GM10248 (cell line): ENCODE measurements at places on chromosomes 16 and 17.

DNA sequence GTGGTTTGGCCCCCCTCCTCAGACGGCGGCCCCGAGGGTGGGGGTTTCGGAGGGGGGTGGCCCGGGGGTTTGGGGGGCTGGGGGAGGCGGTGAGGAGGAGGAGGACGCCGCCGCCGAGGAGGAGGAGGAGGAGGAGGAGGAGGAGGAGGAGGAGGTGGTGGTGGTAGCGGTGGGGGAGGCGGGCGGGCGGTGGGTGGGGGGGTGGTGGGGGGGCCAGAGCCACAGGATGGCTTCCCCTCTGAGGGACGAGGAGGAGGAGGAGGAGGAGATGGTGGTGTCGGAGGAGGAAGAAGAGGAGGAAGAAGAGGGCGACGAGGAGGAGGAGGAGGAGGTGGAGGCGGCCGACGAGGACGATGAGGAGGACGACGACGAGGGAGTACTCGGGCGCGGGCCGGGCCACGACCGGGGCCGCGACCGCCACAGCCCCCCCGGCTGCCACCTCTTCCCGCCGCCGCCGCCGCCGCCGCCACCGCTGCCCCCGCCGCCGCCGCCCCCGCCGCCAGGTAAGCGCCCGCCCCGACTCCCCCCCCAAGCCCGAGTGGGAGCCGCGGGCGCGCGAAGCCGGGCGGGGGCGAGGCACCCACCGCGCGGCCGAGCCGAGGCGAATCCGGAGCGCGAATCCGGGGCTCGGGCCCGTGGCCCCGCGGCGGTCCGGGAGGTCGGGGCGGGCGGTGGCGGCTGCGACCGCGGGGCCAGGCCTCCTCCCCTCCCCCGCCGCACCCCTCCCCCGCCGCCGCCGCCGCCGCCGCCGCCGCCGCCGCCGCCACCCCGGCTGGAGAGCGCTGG is 3.8 kb upstream of the CHD3 start:
- peak; percentile 25 for DNase-seq

DNA sequence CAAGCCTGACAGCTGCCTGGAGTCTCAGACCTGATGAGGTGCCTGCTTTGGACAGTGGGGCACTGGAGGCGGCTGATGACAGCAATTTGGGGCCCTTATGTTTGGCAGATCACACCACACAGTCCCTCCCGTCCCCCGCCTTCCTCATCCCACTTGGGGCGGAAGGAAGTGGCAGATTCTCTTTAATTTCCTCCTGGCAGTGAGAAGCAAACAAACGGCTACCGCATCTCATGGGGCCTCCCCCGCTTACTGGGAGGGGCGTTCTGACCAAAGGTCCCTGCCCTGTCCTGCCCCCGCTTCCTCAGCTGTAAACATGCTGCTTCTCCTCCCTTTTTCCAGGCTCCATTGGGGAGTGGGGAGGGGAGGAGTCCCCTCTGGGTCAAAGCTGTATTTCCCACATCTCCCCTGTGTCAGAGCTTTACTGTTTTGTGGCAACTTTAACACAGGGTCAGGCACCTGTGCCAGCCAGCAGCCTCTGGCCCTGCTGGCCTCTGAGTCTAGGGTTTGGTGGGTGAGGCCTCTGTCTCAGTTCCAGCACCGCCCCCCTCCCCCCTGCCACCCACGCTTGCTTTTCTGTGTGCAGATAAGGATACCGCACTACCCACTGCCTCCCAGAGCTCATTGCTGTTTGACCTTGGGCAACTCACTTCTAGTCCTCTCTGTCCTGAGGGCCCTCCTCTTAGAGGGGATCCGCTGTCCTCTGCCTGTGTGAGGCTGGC is 5.4 kb upstream of the NFATC3 start:
- DNase-seq: peak; percentile 63

- no peak for DNase-seq
Observed at GRCh38 chr17:7119314-7119713, 4.7 kb upstream of the ASGR2 start.

DNA sequence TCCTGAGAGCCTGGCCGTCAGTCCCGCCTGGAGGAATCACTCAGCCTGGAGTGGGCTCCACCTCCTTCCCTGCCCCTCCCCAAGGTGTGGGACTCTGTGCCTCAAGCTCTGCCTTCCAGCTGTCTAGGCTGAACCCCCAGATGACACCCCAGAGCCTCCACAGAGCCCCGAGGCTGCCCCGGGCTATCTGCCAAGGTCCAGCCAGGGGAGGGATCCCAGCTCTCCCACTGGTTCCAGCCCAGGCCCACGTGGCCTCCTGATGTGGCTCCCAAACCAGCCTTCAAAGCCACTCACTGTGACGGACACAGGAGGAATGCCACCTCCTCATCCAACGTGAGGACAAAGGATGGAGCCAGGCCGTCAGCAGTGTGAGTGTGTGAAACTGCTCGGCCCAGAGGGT is 45.6 kb upstream of the ENPP7 start:
- DNase-seq: no peak

GRCh38 chr17:37802061-37802595 is 57.3 kb upstream of the HNF1B start:
- DNase-seq: no peak

DNA sequence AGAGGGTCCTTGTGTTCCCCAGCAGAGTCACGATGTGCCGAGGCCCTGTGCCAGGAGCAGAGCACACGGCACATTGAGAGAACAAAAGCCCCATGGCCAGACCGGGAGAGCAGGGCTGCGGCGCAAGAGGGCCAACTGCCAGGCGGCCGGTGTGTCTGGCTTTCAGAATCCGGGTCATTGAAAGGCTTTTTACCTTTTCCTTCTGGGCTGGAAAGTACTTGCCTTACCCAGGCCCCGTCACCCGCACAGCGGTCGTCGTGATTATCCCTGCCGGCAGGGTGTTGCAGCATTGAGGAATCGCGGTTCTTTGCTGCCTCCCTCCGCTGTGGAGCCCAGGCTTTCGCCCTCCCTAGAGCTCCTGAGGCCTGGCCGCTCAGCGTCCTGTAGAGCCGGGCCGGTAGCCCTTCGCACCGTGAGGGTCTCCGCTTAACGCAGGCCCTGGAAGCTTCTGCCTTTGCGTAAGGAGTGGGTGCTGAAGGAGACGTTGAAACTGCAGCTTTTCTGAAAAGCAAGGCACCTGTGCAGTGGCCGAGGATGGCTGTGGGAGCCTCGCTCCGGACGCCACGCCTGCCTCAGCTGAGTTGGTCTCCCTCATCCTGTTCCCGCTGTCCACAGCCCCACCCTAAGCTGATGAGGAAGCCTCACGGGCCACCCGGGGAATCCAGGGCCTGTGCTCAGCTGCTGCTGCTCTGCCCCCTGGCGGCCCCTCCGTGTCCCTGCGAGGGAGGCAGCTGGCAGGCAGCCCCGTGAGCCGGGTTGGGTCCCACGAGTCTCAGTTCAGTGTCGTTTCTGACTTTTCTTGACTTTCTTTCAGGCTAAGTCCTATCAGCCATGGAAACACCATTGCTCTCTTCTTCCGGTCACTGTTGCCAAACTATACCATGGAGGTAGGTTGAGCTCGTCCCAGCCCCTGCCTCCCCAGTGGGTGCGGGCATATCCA is 8.6 kb upstream of the MC1R start:
- DNase-seq: peak; percentile 85

DNA sequence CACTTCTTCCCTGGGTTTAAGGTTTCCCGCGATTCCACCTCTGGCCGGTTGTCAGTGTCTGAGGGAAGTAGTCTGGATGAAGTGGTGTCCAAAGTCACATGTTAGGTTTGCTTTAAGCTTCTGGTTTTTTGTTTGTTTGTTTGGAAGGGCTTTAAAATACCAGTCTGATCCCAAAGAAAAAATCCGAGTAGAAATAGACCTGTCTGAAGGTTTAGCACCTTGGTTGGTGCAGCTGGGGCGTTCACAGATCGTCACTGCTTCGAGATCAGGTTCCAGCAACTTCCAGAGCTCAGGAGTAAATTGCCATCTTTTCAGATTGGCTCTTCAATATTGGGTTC is 567 bp downstream of the TMEM97 start:
- no peak for DNase-seq

DNA sequence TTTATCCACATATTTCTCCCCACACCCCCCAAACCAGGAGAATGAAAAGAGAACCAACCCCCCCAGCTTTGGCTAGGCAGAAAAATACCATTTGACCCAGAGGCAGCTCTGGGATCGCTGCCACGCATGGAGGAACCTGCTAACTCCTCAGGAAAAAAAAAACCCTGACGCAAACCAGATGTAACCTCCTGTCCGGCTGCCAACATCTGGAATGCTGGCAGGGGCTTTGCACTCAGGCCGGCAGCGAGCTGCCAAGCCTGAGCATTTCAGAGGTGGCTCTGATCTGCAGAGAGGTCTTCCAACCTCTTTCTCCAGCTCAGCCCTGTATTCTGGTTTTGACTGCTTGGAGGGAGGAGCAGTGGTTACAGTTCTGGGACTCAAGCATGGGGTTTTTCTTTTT is 8.2 kb downstream of the IGFBP4 start:
- no peak for DNase-seq

GRCh38 chr16:69036399-69037091 is 68.9 kb upstream of the HAS3 start:
- no peak for DNase-seq

DNA sequence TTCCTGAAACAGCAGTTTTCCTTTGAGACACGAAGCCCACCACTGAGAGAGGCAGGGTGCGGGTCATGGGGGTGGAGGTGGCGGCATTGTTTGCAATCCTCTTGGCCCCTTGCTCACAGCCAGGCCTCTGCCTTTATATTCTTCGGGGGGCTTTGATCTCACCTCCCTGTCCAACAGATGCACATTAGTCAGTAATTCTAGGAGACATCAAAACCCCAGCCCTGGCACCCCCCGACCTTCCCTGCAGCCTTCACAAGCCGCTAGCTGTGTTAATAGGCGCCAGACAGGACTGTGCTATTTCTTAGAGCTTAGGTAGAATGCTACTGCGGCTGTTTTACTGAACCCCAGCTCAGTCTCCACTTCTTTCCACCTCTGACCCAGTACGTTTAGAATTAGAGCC is 212.6 kb downstream of the RBFOX1 start:
- DNase-seq: no peak

DNA sequence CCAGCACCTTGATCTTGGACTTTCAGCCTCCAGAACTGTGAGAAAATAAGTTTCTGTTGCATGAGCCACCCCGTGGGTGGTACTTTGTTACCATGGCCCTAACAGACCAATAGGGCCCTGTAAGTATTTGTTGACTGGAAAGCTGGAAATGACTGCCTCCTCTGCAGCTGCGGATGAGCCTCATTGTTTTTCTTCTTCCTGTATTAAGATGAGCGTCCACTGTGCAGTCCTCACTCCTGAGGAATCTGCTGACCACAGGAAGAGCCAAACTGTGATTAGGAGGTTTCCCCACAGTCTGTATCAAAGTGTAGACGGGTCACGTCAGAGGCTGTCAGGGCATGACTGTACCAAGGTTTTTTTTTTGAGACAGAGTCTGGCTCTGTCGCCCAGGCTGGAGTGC is 12.2 kb upstream of the AKTIP start:
- no peak for DNase-seq

DNA sequence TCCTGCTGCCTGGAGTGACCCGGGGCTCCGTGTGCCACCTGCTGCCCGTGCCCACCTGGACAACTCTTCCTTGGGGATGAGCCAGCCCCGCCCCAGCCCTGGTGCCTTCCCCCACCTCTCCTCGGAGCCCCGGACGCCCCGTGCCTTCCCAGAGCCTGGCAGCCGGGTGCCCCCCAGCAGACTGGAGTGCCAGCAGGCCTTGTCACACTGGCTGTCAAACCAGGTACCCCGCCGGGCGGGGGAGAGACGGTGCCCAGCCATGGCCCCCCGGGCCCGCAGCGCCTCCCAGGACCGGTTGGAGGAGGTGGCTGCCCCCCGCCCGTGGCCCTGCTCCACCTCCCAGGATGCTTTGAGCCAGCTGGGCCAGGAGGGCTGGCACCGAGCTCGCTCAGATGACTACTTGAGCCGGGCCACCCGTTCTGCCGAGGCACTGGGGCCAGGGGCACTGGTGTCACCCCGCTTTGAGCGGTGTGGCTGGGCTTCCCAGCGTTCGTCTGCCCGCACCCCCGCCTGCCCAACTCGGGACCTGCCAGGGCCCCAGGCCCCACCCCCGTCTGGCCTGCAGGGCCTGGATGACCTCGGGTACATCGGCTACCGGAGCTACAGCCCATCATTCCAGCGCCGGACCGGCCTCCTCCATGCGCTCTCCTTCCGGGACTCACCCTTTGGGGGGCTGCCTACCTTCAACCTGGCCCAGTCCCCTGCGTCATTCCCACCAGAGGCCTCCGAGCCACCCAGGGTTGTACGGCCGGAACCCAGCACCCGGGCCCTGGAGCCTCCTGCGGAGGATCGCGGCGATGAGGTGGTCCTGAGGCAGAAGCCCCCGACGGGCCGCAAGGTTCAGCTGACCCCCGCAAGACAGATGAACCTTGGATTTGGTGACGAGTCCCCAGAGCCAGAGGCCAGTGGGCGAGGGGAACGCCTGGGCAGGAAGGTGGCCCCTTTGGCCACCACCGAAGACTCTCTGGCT is 38.4 kb downstream of the ARHGAP23 start:
- peak; percentile 15 for DNase-seq

- no peak for DNase-seq
Observed at GRCh38 chr17:50589095-50589705, 28.7 kb downstream of the CACNA1G start.

GRCh38 chr16:76653390-76654026 is 376.3 kb downstream of the CNTNAP4 start:
- DNase-seq: peak; percentile 27
